NCI-H187 (cell line): ENCODE measurements at places on chromosomes 16 and 17.

GRCh38 chr17:79954281-79955166 lies 81.1 kb downstream of the TBC1D16 start:
- DNase-seq: no peak

DNA sequence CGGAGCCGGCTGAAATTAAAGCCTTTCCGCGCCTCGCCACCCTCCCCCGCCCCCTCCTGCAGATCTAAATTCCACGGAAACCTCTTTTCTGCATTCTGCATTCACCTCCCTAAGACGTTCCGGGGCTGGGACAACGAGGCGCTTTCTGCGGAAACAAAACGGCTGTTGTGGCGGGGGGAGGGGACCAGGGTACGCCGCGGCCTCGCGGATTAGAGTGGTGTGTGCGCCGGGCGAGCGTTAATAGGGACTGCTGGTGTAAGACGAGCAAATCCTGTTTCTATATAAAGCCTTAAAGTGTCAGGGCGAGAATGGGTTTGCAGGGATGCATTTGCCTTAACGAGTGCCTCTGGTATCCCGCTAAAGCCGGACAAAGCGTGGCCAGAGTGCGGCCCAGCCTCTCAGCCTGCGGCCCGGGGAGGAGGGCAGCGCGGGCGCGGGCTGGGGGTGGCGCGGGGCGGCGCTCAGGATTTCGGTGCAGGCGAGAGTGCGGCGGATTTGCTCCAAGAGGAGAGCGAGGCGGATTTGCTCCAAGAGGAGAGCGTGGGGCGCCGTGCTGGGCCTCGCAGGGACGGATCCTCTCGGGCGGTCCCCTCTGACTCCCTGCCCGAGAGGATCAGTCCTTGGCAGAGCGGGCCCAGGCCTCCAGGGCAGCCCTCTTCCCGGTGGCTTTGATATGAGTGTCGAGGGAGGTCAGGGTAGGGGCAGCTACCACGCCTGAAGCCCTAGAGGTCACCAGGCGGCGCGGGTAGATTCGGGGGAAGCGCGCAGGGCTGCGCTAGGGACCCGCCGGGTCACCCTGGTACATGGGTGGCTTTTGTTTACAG lies 5.1 kb downstream of the BAHCC1 start:
- peak; percentile 61 for DNase-seq

DNA sequence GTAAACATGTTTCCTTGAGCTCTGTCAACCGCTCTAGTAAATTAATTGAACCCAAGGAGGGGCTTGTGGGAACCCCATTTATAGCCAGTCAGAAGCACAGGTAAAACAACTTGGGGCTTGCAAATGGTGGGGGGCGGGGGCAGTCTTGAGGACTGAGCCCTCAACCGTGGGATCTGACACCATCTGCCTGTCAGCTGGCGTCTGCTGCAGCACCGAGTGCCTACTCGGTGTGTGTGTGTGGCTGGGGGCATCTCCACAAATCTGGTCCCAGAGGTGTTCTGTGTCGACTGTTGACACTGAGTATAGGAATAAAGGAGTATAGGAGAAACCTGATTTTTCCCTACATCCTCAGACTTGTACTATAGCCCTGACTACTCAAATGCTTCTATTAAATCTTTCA lies 20.6 kb downstream of the CREBBP start:
- no peak for DNase-seq

DNA sequence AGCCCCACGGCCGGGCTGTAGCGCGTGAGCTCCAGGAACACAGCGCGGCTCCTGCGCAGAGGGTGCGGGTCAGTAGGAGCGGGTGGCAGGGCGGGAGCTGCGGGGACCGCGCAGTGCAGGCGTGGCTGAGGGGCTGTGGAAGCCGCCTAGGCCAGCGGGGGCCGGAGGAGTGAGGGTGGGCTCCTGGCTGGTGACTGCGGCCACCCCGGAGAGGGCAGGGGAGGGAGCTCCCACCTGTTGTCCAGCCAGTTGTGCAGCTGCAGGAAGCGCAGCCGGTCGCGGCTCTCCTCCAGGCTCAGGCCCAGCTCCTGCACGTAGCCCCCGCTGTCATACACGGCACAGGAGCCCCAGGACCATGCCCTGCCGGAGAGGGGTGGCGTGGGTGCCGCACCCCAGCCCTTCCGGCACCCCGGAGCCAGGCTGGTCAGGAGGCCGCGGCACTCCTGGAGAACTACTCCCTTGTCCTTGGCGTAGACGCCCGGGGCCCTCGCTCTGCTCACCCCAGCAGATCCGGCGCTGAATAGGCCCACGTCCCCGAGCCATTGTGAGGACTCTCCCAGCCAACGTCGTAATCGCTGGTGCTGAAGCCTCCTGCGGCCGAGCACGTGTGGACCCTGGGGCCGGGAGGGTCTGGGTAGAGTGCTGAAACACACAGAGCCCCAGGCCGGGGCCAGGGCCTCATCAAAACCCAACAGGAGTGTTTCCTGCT lies 43.9 kb downstream of the TSC2 start:
- DNase-seq: no peak

DNA sequence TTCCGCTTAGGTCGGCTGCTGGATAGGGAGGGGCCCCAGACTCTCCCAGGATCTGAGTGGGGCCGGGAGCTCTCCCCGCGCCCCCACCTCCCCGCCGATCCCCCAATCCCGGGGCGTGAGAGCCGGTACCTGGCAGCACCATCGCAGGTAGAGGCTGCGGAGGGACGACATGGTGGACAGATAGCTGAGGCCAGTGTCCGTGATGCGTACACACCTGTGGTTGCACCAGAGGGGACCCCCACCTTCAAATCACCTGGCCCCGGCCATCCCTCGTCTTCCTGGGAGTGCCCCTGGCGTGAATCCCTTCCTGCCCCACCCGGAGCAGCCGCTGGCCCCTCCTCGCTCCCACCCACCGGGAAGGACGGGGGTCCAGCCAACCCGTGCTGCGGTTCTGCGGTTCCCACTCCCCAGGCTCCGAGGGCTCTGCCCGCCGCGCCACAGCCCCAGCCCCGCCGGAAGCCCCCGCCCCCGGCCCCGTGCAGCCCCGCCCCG lies 4.7 kb upstream of the WDR24 start:
- no peak for DNase-seq

GRCh38 chr16:11169641-11170040 lies 86.4 kb downstream of the SOCS1 start:
- DNase-seq: peak; percentile 12

DNA sequence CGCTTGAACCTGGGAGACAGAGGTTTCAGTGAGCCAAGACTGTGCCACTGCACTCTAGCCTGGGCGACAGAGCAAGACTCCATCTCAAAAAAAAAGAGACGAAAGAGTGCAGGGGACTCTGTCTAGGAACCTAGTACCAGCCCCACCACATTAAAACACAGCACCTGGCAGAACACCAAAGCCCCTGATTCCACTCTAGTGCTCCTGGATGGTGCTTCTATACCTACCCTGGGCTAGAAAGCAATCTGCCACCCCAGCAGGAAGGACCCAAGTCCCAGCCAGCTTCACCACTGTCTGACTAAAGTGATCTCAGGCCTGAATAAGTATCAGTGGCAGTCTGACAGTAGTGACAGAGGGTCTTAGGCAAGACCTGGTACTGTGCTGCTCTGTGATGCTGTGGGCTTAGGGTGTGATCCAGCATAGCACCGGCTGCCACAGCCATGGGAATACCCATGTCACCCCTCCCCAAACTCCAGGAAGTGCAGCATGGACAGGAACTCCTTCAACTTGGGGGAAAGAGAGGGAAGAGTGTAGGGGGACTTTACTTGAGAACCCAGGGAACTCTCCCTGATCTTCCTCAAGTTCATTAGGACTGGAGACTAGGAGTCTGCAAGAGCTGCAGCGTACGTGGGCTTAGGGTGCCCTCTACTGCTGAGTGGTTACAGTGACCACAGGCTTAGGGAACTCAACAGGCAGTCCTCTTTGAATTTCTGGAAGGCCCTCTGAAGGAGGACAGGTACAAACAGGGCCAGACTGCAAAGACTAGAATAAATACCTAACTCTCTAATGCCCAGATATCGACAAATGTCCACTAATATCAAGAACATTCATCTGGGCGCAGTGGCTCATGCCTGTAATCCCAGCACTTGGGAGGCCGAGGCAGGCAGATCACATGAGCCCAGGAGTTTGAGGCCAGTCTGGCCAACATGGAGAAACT lies 30.0 kb upstream of the RNF43 start:
- DNase-seq: peak; percentile 40
